Renal cortical epithelial cell (primary cell): ENCODE measurements at places on chromosomes 13 and 19. TPM values are rescaled to one million over a fixed set of nuclear protein-coding genes. Genes with fewer than 3 reads are reported as not detected.

Gene PTPRS
- 10.1 and 119 TPM in 2 replicates for total RNA-seq

Gene CLDND2
- total RNA-seq, result not detected in 2 replicates

GRCh38 chr19:23991170-23991569, 76.5 kb downstream of the ZNF726 start:
- DNase-seq, result peak; percentile 15

Gene IL17D
- 0.35 TPM in 1 of 2 replicates, not detected in the other for total RNA-seq

- peak; percentile 89 for DNase-seq
Observed at GRCh38 chr19:48556163-48556562, 4.2 kb downstream of the SULT2B1 start.

DNA sequence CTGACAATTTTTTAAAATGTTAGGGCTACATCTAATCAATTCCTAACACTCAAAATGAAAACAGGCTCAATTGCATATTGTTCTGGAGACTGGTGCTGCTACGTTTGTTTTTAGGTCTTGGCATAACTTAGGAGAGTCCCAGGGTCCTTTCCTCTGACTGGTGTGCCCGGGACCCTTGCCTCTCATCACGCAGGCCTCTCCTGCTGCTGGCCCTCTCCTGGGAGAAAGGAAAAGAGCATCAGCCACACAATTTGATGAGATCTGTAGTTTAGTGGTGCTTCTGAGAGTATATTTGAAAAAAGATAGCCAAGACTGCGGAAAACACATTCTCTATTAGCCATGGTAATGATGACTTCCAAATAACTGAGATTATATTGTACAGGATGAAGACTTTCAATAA, 380.0 kb downstream of the KLF12 start:
- DNase-seq, result no peak

DNA sequence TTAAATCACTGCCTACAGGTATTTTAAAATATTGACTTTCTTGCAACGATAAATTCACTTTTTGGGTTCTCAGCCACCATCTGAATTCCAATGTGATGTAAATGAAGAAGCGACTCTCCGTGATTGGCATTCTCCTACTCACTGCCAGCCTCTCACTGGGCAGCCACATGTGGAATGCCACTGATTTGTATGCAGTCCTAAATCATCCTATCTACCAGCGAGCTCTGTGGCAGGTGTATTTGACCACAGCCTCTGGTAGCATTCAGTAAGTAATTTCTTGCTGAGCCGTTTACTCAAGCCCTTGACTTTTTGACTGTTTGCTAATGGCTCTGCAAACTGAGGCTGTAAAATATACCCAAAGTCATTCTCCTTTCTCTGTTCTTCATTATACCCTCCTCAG, 559.0 kb upstream of the SLC10A2 start:
- no peak for DNase-seq

DNA sequence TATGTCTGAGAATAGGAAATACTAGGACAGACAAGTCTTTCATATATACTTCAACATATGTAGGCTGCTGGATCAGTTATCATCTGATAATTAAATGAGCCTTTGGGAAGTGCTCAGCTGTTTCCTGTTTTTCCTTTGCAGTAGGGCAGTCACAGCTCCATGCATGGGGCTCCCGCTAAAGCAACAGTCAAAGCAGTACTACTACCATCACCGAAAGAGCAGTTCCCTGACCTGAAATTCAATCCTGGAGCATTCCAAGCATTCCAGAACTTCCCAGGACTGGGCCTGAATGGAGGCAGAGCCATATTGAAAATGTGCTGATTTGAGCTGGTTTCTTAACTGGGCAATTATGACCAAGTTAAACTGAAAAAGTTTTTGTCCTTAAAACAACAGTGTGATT, 20.5 kb downstream of the MICU2 start:
- peak; percentile 71 for DNase-seq

Gene ZIM2
- total RNA-seq, result not detected in 2 replicates

Gene ARHGAP45
- total RNA-seq, result 8.3 and 13.4 TPM in 2 replicates

DNA sequence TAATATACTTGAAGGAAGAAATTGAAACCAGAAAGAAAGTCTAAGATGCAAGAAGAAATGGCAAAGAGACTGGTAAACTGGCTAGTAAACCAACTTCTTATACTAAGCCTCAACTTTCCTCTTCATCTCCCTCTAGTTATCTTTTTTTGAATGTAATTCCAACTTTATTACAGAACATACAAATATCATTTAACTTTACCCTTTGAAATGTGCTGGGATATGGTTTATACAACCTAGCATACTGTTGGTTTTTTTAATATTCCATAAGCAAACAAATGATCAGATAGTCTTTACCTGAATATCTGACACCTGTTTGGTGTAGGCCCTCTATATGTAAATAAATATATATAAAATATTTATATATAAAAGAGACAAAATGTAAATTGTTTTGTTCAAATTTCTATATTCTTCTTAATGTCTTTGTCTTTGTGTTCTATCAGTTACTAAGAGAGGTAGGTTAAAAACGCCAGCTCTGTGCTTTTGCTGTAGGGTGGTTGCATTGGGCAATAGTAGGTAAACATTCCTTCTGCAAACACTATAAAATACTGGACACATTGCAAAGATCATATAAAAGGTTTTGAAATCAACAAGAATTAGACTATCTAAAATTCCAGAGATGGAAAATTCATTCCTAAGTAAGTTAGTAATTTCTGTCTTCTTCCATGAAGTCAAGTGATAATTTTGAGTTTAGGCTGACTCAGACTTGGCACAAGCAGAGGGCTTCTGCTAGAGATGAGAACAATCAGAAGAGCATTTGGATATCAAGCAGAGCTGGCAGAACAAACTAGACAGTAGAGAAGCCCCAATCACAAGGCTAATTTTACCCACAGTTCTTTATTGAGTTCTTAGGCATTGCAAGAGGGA, 383.3 kb downstream of the RFC3 start:
- no peak for DNase-seq

Gene PEG3
- 1.0 and 3.5 TPM in 2 replicates for total RNA-seq

GRCh38 chr13:41919741-41920487, 41.0 kb downstream of the VWA8 start:
- no peak for DNase-seq

Gene IPO5
- 128 and 161 TPM in 2 replicates for total RNA-seq

DNA sequence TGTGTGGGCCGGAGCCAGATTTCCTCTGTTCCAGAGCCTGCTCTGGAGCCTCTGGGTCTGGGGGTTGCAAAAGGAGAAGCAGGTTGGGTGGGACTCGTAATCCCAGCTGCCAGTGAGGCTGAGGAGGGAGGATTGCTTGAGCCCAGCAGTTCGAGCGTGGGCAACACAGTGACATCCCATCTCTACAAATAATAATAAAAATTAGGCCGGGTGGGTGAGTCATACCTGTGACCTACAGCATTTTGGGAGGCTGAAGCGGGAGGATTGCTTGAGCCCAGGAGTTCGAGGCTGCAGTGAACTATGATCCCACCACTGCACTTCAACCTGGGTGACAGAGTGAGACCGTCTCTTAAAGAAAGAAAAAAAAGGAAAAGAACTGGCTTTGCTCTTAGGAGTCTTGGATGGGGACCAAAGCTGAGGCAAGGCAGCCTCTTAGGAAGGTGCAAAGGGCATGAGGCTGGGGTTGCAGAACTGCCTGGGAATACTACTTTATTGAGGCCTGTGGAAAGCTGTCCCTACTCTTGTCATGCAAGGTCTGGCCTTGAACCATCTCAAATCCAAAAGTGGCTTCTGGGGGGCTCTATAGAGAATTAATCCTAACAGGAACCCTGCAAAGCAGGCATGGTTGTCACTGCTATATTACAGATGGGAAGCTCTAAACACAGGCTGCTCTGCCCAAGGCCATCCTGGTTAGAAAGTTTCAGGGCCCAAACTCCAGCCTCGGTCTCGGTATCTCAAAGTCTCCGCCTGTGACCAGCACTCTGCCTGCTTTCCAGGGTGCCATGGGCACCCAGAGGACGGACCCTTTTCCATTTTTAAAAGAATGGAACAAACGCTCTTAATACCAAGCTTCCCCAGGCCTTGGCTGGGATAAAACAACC, 880 bp upstream of the C19orf12 start:
- DNase-seq, result peak; percentile 25

- peak; percentile 80 for DNase-seq
Observed at GRCh38 chr13:41546372-41547190, 89.2 kb downstream of the RGCC start.

DNA sequence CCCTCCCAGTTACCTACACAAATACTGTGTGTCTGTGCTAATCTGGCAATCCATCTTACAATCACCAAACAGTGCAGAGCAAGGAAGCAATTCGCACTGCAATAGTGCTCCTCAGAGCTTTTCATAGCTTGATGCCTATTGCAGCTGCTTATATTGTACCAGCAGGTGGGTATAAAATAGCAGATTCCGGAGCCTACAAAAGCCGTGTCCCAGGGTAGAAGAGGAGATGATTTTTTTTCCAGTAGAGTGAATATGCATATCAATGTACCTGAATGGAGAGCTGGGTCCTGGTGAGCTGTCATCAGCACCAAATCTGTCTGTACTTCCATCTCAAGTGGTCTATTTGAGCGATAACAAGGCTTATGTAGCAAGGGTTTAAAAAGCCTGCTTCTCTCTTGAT, 668.4 kb downstream of the DIAPH3 start:
- no peak for DNase-seq

DNA sequence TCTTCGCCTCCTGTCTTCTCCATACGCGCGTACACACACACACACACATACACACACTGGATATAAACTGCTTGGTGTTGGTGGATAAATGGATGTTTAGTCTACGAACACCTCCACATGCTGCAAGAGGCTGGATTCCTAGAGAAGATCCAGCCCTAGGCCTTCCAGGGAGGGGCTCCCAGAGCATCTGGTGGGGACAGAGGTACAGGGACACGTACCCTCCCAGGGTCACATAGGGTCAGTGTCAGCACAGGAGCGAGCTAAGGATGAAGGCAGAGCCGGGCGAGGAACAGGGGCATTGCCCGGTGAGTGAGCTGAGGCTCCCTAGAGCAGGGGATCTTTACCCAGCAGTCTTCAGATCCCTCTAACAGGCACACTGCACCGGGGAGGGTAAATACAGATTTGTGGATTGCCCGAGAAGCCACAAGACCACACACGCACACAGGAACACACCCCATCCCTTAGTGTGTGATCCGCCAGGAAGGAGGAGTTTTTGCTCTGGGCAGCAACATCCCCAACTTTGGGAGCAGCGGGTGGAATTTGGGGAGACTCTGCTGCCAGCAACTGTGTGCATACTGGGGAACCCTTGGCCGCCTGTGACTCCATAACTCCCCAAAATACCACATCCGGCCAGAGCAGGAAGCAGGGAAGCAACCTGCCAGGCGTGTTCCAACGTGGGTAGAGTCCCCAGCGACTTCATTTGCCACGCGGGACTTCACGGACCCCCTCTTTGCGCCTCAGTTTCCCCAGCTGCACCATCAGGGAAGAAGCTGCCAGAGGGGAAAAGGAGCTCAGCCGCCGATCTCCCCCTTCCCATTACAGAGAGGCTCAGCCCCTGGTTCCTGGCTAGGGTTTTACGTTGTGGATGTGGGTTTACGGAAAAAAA, 5.8 kb upstream of the TLE2 start:
- no peak for DNase-seq

- no peak for DNase-seq
Observed at GRCh38 chr13:87459419-87459818, 211.8 kb upstream of the SLITRK5 start.

Gene GGN
- total RNA-seq, result 0.80 and 1.7 TPM in 2 replicates

Gene SIGLEC5
- total RNA-seq, result not detected in 2 replicates

- DNase-seq, result no peak
Observed at GRCh38 chr19:43652546-43652874, 12.9 kb upstream of the CADM4 start.

DNA sequence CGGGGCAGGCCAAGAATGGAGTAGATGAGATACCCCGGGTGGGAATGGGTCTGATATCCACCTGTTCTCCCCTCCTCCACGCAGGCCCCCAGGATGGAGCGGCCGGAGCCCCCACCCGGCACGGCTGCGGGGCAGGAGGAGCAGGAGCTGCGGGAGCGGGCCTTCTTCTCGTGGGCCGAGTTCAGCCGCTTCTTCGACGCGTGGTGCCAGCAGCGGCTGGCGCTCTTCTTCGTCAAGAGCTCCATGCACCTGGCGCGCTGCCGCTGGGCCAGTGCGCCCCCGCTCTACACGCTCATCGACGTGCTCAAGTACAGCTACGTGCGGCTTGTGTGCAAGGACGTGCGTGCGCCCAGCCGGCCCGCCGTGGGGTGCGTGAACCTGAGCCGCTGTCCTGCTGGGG, 1.2 kb downstream of the ZSWIM9 start:
- DNase-seq, result no peak

DNA sequence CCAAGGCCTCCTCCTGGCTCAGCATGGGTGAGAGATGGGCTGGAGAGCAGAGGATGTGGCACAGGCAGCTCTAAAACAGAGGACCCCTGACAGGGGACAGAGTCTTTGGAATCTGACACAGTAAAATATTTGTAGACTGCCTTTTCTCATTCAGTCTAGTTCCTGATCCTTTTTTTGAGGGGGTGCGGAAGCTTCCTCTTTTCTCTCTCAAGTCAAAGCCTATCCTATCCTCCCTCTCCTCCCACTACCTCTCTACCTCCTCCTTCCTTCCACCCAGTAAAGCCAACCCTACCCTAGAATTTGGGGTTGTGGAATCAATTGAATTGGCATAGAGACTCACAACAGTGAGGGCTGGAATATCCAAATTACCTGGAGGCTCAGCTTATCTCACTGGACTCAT, 82.0 kb downstream of the TEX26 start:
- no peak for DNase-seq

- DNase-seq, result no peak
Observed at GRCh38 chr19:3707868-3708206, 347 bp upstream of the TJP3 start.

DNA sequence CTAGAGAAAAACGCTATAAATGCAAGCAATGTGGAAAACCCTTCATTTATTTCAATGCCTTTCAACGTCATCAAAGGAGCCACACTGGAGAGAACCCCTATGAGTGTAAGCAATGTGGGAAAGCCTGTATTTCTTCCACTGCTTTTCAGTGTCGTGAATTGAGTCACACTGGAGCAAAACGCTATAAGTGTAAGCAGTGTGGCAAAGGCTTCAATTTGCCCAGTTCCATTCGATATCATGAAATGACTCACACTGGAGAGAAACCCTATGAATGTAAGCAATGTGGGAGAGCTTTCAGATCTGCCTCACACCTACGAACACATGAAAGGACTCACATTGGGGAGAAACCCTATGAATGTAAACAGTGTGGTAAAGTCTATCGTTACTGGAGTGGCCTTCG, 27.4 kb downstream of the ZNF20 start:
- no peak for DNase-seq

Gene EXOC3L2
- not detected in 2 replicates for total RNA-seq

Gene JOSD2
- total RNA-seq, result 13.5 and 19.8 TPM in 2 replicates
